ENCODE measurements at places on chromosomes 6 and 20.

- no peak for DNase-seq
Observed at GRCh38 chr20:39939241-39939865, 749.7 kb downstream of the MAFB start.

GRCh38 chr6:21885532-21886114, 292.1 kb downstream of the SOX4 start:
- no peak for DNase-seq

GRCh38 chr6:119626884-119627619, 277.5 kb upstream of the MAN1A1 start:
- no peak for DNase-seq

DNA sequence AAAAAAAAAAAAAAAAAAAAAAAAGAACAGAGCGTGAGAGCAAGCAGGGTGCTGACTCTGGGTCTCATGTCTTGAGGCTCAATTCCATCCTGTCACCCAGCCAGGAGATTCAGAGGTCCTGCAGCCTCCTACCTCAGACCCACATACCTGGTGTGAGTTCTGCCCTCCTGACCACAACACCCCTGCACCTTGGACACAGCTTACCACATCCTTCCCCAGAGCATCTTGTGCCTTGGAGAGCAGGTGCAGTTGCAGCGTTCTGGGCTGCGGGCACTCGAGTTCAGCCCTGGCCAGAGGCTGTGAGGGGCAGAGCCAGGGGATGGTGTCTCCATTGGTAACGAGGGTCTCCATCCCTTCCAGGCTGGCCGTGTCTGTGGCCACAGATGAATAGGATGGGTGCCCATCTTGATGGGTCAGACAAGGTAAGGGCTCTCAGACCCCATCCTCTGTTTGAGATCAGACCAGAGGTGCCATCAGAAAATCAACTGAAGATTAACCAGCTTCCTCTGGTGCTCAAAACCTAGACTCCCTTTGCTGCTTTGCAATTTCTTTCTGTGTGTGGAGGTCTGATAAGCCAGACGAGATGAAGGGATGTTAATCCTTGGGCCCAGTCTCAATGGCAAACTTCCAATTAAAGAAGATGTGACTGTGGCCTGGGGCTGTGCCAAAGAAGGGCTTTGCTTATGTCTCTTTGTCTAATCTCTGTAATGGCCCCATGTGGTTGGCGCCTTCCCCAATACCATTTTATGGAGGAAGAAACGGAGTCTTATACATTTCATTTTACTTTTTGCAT, 14.7 kb upstream of the ZNF831 start:
- no peak for DNase-seq

DNA sequence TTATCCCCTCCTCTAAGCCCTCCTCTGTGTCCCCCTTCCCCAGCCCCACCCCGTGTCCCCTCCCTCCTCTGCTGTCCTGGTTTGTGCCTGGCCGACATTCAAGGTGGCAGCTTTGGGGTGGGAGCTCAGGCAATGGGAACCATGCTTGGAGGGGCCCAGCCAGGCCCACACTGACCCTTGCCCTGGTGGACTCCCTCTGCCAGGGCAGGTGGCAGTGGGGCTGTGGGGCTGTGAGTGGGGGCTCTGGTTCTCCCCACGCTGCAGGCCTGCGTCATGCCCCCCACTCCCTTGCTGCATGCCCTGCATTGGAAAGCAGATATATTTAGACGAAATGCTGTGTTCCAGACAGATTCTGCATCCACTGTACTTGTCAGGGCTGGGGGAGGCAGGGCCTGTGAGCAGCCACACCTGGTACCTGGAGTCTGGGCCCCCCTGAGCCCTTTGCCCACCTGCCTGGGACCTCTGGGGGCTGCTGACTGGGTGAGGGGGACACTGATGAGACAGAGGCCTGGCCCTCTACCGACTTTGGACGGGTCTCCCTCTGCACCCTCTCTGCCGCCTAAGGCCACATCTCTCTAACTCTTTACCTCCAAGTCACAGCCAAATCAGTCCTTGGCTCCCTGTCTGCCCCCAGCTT, 14.2 kb downstream of the DLGAP4 start:
- no peak for DNase-seq

DNA sequence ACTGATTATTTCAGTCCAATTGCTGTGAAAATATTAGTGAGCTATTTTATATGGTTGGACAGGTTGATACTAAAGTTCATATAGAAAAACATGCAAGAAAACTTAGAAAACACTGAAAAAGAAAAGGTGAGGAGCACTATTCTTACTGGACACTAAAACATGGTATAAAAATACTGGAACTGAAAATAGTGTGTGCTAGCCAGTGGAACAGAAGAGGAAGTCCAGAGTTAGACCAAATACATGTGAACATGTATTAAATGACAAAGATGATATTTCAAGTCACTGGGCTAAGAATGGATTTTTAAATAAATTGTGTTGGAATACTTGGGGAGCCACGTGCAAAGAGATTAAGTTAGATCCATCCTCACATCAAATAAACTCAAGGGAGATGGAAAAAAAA, 218.5 kb downstream of the TMEM242 start:
- DNase-seq, result no peak

DNA sequence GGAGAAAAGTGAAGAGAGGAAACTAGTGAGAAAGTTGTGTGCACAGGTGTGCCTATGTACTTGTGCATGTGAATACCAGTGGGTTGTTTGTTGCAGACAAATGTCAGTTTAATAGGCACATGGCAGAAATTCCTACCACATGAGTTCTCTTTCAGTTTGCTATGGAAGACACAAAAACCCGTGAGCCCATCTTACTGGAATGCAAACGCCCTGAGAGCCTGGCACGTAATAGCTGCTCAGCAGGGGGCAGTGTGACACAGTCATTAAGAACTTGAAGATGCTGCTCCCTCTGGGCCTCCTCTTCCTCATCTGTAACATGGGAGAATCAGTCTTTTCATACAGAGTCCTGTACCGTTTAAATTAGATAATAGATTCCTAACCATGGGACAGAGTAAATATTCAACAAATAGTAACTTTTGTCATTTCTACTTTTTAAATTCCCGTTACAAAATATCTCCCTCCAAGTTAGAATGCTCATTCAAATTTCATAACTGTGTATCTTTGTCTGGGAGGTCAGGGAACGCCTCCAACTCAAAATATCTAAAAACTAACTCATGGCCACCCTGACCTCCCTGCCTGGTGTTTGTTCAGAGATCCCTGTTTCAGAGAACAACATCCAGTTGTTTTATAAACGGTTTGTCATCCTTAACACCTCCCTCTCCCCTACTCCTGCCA, 802.9 kb downstream of the MAFB start:
- peak; percentile 68 for DNase-seq
